ENCODE measurements at places on chromosomes 7 and 10.

- no peak for DNase-seq
These were observed 6.8 kb upstream of the ZCCHC24 start for GRCh38 chr10:79452174-79452611.

- DNase-seq, result peak; percentile 62
These were observed 94.6 kb upstream of the MACROH2A2 start for GRCh38 chr10:69957886-69958555.

DNA sequence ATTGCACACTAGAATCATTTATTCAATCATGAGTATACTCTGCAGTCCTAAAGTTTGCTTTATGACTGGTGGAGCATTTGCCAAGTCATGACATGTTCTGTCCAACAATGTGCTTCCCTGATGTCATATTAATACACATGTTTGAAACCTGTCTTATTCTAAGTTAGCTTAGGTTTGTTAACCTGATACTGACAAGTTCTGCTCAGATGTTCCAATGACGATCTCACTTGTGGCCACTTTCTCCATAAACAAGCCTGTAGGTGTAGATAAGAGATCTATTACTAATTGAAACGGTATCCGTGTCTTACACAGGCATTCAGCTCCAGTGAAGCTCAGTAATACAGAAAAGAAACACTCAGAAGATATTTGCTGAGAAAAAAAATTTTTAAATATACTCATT lies 64.9 kb downstream of the GPR37 start:
- no peak for DNase-seq

DNA sequence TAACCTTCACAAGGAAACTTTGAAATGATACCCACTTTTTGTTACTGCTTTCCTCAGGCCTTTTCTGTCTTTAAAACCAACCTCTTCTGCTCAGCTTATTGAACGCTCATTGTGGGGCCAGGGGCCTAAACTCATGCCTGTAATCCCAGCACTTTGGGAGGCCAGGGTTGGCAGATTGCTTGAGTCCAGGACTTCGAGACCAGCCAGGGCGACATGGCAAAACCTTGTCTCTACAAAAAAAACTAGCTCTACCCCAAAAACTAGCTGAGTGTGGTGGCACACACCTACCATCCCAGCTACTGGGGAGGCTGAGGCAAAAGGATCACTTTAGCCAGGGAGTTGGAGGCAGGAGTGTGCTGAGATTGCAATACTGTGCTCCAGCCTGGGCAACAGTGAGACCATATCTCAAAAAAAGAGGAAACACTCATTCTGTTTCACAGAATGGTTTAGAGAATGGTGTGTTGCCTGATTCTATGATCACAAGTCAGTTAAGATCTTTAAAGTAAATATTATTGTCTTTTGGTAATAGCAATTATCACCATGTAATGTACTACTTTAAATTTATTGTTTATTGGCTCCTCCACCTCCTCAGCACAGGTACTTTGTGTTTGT lies 51.1 kb downstream of the KCTD7 start:
- DNase-seq, result no peak

GRCh38 chr7:135644154-135644553 lies 18.2 kb upstream of the STMP1 start:
- DNase-seq, result no peak

DNA sequence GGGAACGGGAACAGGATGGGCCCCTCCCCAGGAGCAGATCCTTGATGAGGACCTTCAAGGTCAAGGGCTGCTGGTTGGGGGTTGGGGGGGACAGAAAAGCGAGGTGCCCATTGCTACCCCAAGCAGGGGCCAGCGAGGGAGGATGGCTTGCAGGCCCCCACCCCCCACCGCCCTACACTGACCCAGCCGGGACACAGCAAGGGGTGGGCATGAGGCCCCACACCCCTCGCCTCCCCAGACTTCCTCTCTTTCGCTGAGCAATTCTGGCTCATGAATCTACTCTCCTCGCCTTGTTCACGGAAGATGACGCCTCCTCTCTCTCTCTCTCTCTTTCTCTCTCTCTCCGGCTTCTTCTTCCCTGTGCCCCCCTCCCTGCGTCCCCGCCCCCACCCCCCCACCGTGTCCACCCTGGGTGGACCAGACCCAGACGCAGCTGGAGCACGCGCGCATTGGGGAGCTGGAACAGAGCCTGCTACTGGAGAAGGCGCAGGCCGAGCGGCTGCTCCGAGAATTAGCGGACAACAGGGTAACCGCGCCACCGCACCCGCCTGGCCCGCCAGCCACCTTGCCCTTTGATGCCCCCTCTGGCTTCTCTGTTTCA lies 81.1 kb upstream of the GTF2IRD1 start:
- DNase-seq, result no peak

DNA sequence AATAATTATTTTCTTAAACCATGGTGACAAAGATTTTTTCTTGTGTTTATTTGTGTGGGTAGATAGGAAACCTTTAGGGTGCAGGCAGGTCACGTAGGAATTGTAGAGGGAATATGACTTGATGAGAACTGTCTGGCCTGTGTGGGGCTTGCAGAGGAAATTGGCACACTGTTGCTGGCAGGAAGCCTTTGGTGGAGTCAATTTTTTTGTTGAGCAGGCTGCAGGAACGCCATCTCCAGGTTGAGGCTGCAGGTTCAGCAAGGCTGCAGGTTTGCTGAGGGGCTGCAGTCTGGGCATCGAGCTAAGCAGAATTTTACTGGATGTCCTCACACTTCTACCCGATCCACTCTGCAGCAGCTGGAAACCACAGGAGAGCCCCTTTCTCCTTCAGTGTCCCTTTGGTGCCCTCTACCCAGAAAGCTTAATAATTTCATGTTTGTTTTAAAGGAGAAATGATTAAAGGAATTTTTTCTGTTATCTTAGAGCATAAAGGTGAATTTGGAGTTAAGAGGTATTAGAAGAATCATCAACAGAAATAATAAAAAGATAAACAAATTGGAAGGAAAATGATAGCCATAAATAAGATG lies 37.0 kb downstream of the TBC1D12 start:
- DNase-seq, result no peak

DNA sequence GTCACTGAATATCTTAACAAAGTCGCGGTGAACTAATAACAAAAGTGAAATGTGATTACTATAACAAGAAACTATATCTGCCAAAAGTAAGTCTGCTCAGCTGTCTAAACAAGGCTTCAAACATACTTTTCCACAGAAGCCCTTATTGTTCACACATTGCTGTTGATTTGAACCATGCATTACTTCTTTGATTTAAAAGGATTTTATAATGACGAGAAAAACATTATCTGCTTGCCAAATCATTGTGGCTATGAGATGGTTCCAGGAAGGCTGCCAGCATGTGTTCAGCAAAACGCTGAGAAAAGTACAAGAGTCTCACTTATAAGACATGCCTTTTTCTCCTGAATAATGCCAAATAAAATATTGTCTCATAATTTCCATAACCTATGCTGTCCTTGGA lies 24.4 kb downstream of the RNF133 start:
- no peak for DNase-seq

- no peak for DNase-seq
These were observed 25.1 kb upstream of the VPS41 start for GRCh38 chr7:38934051-38934450.

DNA sequence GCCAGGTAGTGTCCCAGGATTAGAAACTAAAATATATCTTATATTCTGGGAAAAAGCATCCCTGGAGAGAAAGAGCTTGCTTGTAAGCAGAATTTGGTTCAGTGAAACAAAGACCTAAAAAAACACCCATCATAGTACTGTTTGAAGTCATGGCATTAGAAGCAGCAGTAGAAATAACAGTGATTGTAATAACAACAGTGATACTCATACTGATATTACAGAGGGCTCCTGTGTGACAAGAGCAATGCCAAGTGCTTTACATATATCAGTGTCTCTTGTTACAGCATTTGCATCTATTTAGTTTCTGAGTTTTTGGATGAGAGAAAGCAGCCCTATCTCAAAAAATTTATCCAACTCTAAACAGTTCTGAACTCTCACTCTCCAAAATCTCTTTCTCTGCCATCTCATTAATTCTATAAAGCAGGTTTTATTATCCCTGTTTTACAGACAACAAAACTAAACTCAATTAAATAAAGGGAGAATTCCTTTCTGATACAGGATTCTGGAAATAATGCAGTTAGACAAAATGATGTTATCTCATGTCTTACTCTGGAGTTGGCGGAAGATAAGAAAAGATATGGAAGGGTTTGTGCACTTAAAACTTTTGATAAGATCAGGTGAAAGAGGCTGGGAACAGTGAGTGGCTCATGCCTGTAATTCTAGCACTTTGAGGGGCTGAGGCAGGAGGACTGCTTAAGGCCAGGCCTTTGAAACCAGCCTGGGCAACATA lies 146.5 kb upstream of the AOAH start:
- DNase-seq, result no peak

DNA sequence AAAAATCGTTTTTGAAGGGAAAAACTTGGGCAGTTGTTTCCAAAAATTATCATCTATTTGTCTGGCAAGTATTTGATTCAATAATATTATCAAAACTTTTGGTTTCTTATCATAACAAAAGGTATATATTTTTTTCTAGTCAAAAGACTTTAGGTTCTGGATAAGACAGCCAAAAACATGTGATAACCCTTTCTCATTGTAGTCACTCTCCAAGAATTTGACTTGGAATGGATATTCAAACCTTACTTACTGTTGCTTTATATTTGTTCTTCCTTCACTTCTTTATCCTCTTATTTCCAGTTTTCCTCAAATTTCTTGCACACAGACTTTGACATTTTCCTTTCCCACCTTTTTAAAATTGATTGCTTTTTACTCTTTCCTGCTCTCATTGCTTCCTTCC lies 140.9 kb upstream of the FAM3C start:
- DNase-seq, result no peak

- no peak for DNase-seq
These were observed 555.2 kb downstream of the REEP3 start for GRCh38 chr10:64076322-64076940.

- no peak for DNase-seq
These were observed 318.5 kb downstream of the DOCK4 start for GRCh38 chr7:111887734-111888133.

GRCh38 chr10:119205894-119206602 lies 1.3 kb upstream of the GRK5 start:
- no peak for DNase-seq

GRCh38 chr7:47846138-47846836 lies 102.0 kb downstream of the PKD1L1 start:
- no peak for DNase-seq

DNA sequence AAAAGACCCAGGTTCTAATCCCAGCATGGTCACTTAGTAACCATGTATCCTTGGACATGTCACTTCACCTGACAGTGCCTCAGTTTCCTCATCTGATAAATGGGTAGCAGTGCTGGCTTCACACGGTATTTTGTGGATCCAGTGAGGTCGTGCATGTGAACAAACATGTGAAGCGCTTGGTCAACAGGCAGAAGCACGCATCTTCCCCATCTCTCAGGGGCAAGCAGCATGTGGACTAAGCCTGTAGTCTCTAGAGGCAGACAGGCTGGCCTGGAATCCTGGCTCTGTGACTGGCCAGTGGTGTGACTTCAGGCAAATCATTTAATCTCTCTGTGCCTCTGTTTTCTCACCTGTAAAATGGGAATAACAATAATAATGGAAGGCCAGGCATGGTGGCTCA lies 115.8 kb downstream of the C10orf105 start:
- DNase-seq, result no peak

- DNase-seq, result no peak
These were observed 36.9 kb upstream of the GNA12 start for GRCh38 chr7:2880874-2881533.

DNA sequence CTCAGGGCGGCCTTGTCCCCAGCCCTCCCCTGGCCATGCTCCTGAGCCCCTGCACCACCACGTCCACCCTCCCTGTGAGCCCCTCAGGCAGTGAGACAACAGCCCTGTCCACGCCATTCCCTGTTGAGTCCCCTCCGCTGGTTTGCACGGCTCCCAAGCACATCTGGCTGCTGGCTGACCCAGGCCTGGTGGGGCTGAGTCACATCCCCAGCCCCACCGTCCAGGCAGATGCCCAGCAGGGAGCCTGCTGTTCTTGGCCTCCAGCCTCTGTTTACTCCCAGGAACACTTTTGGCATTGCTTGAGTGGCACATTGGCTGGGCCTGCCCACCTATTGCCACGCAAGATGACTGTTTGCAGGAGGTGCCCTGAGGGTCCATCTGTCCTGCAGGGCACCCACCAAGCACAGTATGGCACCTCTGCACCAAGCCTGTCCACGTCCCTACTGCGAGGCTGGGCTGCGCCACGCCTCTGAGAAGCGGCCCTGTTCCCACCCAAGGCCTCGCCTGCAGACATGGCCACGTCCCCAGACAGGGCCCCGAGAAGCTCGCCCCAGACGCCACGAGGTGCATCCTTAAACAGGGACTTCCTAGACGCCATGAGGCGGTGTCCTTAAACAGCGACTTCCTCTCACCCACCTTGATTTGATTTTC lies 48.4 kb upstream of the INPP5A start:
- DNase-seq, result no peak

- peak; percentile 76 for DNase-seq
These were observed 66.4 kb downstream of the EXOC6 start for GRCh38 chr10:92914478-92915325.

GRCh38 chr7:2622869-2623697 lies 8.7 kb upstream of the TTYH3 start:
- DNase-seq, result peak; percentile 95

- no peak for DNase-seq
These were observed 43.7 kb upstream of the WASL start for GRCh38 chr7:123792547-123792946.

GRCh38 chr10:19947656-19948055 lies 131.4 kb downstream of the PLXDC2 start:
- no peak for DNase-seq

GRCh38 chr7:85705076-85705475 lies 518.2 kb upstream of the SEMA3D start:
- no peak for DNase-seq

DNA sequence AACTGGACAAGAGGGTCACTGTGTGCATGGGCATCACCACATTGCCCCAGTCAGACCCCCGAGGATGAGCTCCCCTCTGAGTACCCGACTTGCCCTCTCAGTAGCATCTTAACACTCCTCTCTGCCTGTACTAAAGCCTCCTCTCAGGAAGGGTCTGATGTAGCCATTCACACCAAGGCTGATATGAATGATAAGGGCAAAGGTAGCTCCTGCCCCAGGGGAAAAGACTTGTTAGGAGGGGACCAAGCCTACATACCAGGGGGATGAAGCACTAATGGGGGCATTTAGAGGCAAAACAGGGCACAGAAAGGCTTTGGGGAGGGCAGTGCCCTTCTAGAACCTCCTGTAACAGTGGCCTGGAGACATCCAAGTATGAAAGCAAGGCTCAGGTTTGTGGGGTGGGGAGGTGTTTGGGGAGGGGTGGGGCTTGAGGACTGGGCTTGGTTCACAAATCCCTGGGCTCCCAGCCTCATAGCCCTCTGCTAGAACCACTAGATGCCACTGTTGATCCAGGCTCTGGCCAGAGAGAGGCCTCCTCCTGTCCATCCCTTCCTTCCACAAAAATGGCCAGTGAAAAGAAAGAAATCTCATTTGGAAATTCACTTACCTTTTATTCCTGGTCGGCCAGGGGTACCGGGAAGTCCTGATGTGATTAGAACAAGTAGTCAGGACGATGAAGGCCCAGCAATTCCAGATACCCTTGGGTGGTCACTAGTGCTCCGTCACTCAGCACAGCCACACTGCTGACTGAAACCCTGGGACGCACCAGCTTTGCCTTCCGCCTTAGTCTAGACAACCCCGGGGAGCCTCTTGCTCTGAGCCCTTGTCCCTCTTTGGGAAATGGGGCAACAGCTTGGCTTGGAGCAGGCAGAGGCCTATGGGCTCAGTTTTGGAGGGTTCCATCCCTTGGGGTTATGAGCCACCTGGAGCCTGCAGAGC lies 40.3 kb downstream of the COL17A1 start:
- peak; percentile 62 for DNase-seq
